SK-N-DZ (cell line): ENCODE measurements at places on chromosomes 6 and 20.

DNA sequence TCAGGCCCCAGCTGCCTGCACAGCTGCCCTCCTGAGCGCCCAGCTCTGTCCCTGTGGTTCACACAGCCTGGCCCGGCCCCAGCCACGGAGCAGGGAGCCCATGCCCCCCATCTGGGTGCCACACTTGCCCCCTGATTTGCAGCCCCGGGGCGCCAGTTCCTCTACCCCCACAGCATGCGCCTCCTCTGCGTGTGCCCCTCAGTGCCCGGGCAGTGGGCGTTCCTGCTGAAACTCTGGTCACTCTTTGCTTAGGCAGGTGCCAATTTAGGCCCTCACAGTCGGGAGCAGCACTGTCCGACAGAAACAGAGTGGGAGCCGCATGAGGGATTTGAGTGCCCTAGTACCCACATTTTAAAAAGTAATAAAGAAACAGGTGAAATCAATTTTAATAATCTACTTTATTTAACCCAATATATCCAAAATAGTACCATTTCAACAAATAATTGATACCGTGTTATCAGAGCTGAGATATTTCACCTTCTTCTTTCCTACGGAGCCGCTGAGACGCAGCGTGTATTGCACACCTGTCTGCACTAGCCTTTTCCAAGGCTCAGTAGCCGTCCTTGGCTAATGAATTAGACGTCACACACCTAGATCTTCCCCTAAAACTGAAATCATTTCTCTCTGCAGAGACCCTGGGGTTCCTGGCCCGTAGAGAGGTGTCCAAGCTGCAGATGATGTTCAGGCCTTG lies 106.4 kb downstream of the ASXL1 start:
- no peak for DNase-seq

DNA sequence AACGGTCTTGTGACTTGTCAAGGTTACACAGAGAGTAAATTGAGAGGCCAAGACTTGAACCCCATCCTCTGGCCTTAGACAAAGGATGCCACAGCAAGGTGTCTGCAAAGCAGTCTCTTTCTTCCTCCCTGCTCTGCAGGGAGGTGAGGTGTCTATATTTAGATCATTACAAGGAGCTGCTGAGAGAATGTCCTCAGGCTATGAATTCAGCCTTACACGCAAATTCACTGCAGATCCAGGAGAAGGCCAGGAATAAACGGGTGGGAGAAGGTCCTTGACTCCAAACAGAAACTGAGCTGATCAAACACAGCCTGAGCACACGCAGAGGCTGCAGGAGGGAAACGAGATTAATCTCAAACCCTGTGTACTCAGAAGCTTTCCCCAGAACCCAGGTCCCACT lies 48.6 kb upstream of the PTPRT start:
- no peak for DNase-seq

DNA sequence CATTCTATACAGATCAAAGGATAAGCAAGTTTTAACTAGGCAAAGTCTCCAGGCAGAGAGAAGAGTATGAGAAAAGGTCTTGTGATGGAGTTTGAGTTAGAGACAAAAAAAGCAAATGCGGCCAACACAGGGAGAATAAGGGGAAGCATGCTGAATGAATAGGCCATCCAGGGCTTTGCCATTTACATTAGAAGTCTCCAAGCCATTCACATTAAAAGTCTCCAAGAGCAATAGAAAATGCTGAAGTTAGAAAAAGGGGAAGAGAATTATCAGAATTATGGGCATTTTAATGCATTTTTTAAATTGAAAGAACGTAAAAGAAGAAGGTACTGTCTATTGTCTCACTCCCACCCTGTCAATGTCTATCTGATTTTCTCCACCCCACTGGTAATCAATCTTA lies 49.4 kb downstream of the PDSS2 start:
- DNase-seq, result no peak

GRCh38 chr6:84645563-84646266 lies 118.7 kb downstream of the TBX18 start:
- no peak for DNase-seq

DNA sequence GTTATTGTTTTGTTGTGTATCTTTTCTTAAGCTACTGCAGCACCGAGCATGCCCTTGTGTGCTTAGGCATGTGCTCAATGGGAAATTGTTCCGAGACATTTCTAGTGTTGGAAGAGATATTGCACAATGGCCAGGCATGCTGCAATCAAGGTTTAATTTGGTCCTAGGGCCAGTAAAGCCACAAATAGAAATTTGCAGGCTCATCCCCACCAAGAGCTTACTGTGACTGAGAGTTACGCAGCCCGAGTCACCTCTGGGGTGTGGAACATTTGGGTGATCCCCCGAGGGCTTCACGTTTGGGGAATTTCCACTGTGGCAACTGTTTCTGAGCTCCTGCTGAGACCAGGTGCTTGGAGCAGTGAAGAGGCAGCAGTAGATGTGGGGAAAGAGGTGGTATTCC lies 65.8 kb downstream of the ADTRP start:
- no peak for DNase-seq

DNA sequence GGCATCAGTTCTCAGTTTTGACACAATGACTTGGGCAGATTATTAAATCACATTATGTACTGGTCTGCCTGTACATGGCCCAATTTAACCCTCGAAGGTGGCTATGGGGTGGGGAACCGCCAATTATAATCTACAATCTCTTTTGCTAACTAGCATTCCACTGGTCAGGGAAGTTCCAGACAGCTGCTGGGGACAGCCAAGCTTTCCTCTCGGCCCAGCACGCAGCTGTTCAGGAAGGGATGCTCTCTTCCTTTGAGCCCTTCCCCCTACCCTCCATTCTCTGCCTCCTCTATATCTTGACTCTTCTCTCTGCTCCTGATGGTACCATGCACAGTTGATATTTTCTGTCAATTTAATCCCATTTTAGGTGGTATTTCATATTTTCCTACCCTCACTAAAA lies 233.5 kb upstream of the AGPAT4 start:
- DNase-seq, result no peak

GRCh38 chr20:23048283-23049200 lies 930 bp downstream of the THBD start:
- no peak for DNase-seq

GRCh38 chr6:125989631-125990030 lies 3.3 kb downstream of the TRMT11 start:
- DNase-seq, result no peak

GRCh38 chr6:104566411-104566810 lies 293.3 kb downstream of the HACE1 start:
- no peak for DNase-seq

GRCh38 chr6:33700391-33701050 lies 11.0 kb downstream of the UQCC2 start:
- DNase-seq, result peak; percentile 25

- DNase-seq, result no peak
Measured at GRCh38 chr20:5430670-5431069, 113.9 kb upstream of the PROKR2 start.
